ENCODE measurements at places on chromosomes 2 and 18.
A peak's percentile ranks its signal among the peaks of the same experiment; 100 is the strongest.

GRCh38 chr2:26772064-26773001 lies 8.2 kb downstream of the SLC35F6 start:
- peak; percentile 49 for DNase-seq

- DNase-seq, result no peak
These were observed 20.5 kb upstream of the C1D start for GRCh38 chr2:68083346-68083745.

GRCh38 chr2:32865399-32866068 lies 81.2 kb upstream of the LTBP1 start:
- DNase-seq, result no peak

DNA sequence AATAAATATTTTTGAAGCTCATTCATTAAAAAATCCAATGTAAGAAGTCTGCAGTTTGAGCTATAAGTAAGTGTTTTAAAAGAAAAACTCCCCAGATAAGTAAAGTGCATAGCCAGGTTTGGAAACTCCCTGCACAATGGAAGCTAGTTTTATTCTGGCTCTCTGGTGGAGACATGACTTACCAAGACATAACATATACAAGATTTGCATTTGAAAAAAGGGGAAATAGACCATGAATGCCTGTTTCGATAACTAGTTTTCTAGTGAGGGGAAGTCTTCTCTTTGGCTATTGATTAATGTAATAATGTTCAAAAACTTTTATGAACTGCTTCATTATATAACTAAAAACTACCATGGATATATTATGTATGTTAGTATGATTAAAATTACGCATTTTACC lies 435.2 kb downstream of the ARHGAP15 start:
- DNase-seq, result no peak

- DNase-seq, result peak; percentile 25
These were observed 84.0 kb downstream of the RND3 start for GRCh38 chr2:150403457-150403856.

DNA sequence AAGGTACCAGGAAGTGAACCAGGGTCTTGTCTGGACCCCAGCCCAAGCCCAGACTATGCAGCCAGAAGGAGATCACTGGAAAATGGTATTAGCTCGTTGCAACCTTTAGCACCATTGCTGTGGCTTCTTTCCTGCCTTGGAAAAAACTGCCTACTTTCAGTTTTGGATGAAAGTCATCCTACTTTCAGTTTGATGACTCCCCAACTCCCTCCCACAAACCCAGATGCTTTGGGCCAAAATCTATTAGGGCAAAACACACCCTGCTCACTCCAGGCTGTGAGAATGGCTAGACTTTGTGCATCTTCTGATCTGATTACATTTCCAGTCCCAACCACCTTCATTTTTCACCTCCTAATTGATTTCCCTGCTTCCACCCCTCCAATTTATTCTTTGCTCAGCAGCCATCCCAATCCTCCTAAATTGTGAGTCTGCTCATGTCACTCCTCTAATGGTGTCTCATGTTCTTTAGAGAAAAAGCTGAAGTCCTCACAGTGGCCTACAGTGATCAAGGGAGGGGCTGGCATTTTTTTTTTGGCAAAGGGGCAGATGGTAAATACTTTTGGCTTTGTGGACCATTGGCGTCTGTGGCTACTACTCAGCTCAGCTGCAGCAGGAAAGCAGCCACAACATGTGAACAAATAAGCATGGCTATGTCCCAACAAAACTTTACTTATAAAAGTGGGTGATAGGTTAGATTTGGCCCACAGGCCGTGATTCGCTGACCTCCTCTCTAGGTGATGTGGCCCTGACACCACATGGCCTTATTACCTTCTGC lies 368.7 kb downstream of the SLC4A3 start:
- no peak for DNase-seq

DNA sequence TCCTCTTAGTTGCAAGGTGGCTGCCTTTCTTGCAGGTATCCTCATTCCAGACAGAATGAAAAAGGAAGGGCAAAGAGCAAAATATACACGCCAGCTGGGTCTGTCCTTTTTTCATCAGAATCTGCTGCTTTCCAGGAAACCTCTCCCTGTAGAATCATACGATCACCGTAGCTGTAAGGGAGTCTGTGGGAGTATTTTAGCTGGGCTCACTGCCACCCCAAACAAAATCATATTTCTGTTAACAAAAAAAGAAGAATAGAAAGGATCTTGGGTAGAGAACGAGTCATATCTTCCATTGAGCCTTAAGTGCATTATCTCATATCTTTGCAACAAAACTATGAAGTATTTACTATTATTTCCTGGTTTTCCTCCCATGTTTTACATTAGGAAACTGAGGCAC lies 15.0 kb upstream of the TANC1 start:
- no peak for DNase-seq

- no peak for DNase-seq
These were observed 21.6 kb upstream of the SLC1A4 start for GRCh38 chr2:64967601-64968000.

- DNase-seq, result peak; percentile 37
These were observed 481.9 kb downstream of the TMX3 start for GRCh38 chr18:68233018-68233417.

GRCh38 chr2:16104949-16105668 lies 164.8 kb downstream of the MYCN start:
- DNase-seq, result no peak

DNA sequence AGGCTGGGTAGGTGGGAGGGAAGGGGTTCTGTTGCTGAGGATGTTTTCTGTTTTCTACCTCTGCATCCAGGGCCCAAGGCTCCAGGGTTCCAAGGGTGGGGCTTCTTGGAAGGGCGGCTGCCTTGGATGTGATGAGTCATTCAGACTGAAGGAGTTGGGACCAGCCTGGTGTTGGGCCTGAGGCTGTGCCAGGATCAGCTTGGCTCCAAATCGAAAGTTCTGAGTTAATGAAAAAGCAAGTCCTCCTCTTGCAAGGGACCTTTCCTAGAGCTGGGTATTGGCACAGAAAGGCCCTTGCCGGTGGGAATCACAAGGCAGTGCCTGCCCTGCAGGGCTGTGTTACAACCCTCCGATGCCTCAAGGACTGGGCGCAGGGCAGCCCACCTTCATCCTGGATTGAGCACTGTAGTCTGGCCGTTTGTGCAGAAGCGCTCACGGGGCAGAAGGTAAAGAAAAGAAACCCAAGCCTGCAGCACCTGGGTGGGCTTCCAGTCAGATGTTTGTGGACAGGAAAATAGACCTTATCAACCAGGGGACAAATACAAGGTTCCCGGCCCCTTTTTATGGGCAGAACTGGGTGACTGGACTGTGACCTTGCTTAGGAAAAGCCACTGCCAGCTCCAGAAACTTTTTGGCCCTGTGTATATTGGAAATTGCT lies 52.5 kb upstream of the MCFD2 start:
- DNase-seq, result no peak

DNA sequence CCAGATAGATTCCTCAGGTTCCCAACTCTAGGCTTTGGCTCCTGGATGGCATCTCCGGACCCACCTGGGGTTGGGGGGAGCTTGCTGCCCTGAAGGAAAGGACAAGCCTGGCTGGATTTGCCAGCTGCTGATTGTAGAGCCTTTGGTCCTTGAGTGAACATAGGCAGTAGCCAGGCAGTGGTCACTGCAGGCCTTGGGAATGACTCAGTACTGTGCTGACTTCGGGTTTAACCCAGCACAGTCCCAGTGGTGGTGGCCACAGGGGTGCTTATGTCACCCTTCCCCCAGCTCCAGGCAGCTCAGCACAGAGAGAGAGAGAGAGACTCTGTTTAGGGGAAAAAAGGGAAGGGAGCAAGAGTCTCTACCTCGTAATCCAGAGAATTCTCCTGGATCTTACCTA lies 27.7 kb upstream of the ACTR2 start:
- DNase-seq, result no peak

DNA sequence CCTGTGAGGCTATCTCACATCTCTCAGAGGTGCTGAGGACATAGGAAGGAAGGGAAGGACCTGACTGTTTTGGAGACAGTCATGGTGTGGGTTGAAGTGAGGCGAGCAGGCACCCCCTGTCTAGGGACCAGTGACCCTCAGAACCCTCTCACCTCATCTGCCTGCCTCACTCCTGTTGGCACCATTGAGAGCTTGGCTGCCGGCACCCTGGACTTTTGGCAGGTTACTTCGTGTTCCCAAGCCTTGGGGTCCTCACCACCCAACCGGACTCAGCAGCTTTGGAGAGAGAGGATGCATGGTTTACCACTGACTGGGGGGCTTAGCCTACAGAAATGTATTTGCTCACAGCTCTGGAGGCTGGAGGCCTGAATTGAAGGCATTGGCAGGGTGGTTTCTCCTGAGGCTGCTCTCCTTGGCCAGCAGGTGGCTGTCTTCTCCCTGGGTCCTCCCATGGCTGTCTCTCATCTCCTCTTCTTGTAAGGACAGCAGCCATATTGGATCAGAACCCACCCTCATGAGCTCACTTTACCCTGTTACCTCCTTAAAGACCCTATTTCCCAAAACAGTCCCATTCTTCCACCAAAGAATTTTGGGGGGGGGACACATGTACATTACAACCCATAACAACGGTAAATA lies 142.0 kb downstream of the TSN start:
- peak; percentile 27 for DNase-seq

- DNase-seq, result no peak
These were observed 336.7 kb downstream of the OSR1 start for GRCh38 chr2:19021721-19022120.

DNA sequence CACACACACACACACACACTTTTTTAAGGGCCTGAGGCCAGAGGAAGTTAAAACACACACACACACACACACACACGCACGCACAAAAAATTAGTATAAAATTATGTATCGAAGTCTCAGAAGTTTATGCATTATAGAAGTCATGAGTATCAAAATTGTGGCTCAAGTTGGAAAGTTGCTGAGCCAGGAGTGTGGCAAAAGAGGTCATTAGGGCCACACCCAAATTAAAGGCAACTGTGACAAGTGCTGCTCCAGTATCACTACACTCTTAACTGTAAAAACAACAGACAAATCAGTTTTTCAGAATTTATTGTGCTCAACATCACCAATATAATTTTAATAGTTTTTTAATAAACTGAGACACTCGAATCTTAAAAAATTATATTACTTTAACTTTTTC lies 36.9 kb downstream of the YWHAQ start:
- no peak for DNase-seq

- DNase-seq, result no peak
These were observed 38.5 kb downstream of the HK2 start for GRCh38 chr2:74872389-74872836.

- DNase-seq, result no peak
These were observed 812.0 kb upstream of the RAB6C start for GRCh38 chr2:129167456-129167855.

DNA sequence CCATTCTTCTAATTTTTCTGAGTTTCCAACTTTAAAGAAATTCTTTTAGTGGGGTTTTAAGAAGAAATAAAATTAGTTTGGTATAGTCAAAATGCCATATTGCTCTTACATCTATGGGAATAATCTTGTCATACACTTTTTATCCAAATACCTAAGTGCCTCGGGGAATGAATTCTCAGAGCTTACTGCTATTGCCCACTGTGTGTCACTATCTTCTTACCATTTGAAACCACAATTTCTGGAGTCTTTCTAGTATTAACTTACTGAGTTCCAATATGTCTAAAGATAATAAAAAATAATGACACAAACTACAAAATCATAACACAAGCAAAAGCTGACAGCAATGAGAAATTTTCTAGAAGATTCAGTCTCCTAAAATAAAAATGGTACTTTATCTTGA lies 23.7 kb upstream of the DNAH6 start:
- DNase-seq, result no peak

- DNase-seq, result no peak
These were observed 225.0 kb downstream of the TTC32 start for GRCh38 chr2:19676770-19677169.

DNA sequence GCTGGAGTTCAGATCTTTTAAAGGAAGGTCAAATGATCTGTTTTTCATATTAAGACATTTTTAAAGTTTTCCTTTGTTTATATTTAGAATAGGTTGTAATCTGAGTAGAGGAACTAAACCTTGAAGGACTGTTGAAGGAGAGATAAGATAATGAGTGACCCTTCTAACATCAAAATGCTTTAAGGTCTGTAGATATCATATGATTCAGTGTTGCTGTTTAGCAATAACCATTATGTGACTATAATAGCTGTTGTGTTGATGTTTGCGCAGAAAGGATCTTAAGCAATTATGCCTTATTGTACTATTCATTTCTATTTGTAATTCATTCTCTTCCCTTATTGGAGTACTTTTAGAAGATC lies 60.0 kb downstream of the SLC16A14 start:
- no peak for DNase-seq

DNA sequence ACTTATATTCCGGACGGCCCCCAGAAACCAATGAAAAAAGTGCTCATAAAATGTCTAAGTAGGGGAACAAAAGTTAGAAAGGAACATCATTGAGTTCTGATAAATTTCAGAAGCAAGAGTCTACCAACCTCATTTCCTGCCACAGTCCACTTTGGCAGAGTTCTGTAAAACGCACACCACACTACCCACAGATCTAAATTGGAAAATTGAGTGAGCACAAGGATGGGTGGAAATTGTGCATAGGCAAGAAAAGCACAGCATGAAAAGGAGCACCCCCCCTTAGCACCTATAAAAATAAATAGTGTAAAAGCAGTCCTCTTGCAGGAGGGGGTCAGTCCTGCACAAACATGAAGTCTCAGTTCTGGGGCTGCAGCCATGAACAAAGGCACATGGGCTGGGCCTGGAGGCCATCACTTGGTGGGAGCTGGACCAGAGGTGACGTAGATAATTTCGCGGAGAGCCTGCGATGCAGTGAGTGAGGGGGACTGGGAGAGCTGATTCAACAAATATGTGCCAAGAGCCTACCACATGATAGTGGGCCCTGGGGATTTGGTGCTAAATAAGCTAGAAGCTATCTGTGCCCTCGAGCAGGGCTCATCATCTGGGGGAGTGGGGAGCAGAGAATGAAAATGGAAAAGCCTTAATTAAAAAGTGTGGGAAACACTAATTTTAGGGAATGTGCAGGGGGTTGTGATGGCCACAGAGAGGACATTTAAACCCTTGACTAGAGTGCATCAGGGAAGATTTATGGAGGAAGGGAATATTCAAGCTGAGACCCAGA lies 48.9 kb upstream of the SPP2 start:
- DNase-seq, result no peak

DNA sequence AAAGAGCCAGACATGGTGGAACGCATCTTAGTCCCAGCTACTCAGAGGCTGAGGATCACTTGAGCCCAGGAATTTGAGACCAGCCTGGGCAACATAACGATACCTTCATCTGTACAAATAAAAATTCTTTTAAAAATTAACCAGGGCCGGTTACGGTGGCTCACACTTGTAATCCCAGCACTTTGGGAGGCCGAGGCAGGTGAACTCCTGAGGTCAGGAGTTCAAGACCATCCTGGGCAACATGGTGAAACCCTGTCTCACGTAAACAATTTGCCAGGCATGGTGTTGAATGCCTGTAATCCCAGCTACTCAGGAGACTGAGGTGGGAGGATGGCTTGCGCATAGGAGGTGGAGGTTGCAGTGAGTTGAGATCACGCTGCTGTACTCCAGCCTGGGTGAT lies 25.8 kb upstream of the KCNG3 start:
- DNase-seq, result no peak

DNA sequence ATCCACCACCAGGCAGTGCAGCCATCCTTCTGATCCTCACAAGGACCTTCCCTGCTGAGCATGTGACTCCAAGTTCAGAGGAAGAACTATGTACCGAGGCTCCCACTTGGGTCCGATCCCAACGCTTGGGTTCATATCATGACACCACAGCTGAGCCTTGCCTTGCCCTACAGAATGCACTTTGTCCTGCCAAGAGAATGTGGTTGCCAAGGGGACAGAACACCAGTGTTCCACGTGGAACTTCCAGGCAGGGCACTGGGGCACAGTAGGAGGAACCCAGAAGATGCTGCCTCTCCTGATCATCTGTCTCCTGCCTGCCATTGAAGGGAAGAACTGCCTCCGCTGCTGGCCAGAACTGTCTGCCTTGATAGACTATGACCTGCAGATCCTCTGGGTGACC lies at the start of gene TEX51:
TEX51 (plus strand) TSS at position 255 of the 400 bp plus-strand sequence; CDS start at position 284, 29 bp downstream.
- DNase-seq, result no peak

Data from NCI-H345 (cell line).